Anterior cingulate cortex (tissue), 58 donors: ENCODE measurements at places on chromosomes 12 and 14.
A peak's percentile ranks its signal among the peaks of the same experiment; 100 is the strongest.

DNA sequence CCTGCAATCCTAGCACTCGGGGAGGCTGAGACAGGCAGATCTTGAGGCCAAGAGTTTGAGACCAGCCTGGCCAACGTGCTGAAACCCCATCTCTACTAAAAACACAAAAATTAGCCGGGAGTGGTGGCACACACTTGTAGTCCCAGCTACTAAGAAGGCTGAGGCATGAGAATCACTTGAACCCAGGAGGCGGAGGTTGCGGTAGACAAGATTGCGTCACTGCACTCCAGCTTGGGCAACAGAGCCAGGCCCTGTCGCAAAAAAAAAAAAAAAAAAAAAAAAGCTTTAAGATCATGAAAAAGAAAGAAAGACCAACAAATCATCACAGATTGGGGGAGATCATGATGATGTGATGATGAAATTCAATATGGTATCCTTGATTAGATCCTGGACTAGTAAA is 30.6 kb downstream of the WDR89 start:
- DNase-seq, result no peak

- DNase-seq, result no peak
Measured at GRCh38 chr14:24181371-24182077, 7.1 kb downstream of the IPO4 start.

GRCh38 chr14:72524295-72524629 is 369.6 kb downstream of the DPF3 start:
- no peak for DNase-seq

GRCh38 chr12:52171950-52172512 is 19.8 kb downstream of the KRT80 start:
- no peak for DNase-seq

DNA sequence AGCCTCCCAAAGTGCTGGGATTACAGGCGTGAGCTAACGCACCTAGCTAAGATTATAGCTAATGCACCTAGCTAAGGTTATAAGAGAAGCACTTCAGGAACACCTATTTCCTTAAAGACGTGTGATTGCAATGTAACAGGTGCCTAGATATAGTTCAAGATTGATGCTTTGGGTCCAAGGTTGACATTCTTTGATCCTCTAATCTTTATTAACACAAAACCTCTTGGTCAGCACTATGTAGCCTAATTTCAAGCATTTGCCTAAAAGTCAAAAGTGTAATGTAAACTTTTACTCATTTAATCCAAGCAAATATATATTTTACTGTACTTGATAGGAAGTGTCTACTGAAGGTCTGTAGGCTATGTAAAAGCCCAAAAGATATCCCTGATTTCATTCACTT is 36.5 kb downstream of the SCFD1 start:
- DNase-seq, result no peak

- no peak for DNase-seq
Measured at GRCh38 chr14:54478636-54479215, 10.1 kb downstream of the GMFB start.

- peak; percentile 9 for DNase-seq
Measured at GRCh38 chr14:25833341-25834126, 764.3 kb downstream of the NOVA1 start.

DNA sequence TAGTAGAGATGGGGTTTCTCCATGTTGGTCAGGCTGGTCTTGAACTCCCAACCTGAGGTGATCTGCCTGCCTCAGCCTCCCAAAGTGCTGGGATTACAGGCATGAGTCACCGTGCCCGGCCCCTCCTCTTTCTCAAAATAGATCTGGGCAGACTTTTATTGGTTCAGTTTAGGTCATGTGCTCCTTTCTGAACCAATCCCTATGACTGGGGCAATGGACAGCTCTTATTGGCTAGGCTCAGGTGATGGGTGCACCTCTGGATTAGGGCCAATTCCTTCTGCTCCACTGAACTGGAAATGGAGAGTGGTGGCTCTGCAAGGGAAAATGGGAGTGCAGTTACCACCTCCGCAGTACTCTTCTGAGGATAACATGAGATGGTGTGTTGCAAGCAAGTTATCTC is 6.2 kb upstream of the ATP6V0A2 start:
- DNase-seq, result no peak

DNA sequence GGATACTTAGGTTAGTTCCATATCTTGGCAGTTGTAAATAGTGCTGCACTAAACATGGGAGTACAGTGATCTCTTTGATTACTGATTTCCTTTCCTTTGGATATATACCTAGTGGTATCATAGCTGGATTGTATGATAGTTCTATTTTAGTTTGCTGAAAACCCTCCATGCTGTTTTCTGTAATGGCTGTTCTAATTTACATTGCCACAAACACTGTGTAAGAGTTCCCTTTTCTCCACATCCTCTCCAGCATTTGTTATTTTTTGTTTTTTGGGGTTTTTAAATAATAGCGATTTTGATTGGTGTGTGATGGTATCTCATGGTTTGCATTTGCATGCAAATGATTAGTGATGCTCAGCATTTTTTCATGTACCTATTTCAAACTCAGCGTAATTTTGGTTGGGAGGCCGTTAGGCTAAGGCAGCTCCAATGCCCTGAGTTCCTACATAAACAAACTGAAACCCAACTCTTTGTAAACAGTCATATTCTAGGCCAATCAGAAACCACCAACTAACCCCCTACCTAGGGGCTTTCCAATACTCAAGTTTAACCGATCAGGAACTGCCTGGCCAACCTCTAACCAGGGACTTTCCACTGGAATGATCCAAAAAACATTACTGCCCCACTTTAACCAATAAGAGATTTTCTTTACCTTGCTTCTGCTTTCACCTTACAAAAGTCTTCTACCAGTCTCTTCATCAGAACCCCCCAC is 171.6 kb downstream of the FBXL14 start:
- DNase-seq, result no peak

DNA sequence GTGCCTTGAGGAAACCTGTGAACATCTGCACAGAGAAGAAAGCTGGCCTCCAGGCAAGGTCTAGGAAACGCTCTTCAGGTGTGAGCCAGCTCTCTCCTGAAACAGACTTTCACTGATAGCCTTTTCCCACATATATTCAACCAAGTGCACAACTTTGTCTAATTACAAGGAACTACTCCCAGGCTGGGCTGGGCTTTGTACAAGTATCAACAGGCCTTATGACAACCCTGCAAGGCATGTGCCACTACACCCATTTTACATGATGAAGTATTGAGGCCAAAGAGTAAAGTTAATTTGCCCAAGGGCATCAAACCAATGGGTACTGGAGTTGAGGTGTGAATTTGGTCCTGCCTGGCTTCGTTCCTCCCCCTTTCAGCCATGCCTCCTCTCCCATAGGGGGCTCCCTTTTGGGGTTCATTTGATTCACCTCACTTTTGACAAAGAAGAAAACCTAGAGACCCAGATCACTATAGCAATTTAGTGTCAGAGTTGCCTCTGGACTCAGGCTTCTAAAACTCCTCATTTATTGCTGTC is 2.1 kb downstream of the CSRP2 start:
- DNase-seq, result no peak

DNA sequence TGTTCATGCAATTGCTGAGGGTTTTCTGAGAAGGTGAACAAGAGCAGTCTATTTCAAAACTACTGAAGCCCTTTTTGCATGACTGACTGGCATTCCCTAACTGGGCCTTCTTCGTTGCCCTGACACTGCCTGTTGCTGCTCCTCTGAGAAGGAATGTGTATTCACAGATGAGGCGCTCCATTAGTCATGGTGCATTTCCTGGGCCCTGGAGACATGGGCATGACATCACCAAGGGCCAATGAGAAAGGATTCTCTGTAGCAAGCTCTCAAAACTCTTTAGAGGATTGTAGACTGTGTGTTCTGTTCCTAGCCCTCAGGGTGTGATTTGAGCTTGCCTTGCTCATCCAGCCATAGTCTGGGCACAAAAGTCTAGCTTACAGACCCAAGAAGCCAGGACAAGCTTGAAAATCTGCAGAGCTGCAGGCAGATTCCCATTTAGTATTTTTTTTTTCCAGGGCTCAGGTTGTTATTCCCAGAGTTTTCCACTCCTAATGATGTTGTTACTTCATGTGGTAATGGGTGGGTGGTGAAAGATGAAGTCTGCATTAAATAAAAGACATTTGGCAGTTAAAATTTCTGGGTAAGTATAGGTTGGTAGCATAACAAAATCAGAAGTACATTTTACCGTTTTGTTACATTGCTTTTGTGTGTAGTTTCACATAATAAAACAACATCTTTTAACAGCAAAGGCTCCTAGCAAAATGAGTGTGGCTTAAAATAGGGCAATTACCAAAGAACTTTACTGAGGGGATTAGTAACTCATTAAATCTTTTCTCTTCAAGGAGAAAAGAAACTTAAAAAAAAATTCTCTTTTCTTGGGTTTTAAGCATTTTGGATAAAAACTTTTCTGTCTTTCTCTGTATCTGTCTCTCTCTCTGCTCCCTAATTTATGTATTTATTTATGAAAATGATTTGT is 318.4 kb downstream of the RAD51B start:
- peak; percentile 19 for DNase-seq

DNA sequence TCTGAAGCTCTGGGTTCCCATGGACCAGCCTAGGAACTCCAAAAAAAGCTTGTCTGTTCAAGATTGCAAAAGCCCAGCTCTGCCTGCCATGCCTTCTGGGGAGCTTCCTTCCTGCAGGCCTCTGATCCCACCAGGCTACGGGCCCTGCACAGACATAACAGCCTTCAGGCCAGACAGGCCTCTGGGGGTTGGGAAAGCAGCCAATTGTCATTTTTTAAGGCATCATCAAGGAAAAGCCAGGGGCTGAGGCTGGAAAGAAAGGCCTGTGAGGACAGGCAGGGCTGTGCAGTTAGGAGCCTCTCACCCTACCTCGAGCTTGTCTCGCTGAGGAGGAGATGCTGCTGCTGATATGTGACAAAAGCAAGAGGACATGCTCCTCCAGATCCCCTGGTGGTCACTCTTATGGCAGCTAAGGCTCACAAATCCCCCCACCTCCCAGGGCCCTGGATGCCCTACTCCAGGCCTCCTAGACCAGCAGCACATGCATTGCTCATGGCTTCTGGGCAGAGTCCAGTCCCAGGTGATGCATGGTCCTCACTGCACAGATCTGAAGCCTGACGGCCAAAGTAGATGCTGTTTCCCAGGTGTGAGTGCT is 2.9 kb downstream of the TMEM229B start:
- no peak for DNase-seq

- DNase-seq, result peak; percentile 53
Measured at GRCh38 chr14:88323086-88323522, at the start of gene KCNK10. Gene KCNK10 (minus strand): TSS chr14:88323269. CDS start chr14:88322798, 471 bp downstream.

GRCh38 chr14:98961191-98961590 is 310.8 kb downstream of the BCL11B start:
- no peak for DNase-seq

DNA sequence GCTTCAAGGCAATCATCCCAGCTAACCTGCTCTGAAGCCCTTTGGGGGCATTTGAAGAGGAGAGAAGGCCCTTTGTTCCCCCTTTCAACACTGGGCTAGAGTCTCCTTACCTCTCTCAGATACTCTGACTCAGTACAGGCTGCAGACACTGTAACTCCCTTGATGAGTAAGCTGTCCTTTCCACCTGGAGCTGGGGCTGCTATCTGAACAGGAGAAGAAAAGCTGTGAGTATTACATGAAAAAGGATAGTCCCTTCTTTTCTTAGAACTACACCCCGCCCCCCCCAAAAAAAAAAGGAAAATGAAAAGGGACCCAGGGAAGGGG is 186.6 kb upstream of the PLEKHG7 start:
- DNase-seq, result no peak

- DNase-seq, result no peak
Measured at GRCh38 chr14:79791055-79791732, 420.1 kb downstream of the DIO2 start.

GRCh38 chr12:103442822-103443221 is 52.9 kb downstream of the C12orf42 start:
- DNase-seq, result no peak

- DNase-seq, result no peak
Measured at GRCh38 chr12:57735198-57735855, 3.2 kb downstream of the AGAP2 start.

DNA sequence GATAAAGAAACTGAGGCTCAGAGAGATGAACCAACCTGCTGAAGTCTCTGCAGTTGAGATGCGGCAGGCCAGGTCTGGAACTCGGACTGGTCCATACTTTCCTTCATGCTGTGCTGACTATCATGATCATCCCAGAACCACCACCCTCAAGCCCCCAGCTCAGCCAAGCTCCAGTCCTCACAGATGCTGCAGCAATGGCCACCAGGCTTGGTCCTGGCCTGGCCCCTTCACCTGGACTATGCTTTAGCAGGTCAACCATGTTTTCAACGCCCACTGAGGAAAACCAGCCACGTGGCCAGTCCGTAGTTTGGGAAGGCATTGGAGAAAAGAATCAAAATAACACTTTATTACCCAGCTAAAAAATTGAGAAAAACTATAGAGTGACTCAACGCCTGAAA is 1.4 kb downstream of the GPR68 start:
- no peak for DNase-seq

GRCh38 chr12:54006559-54007220 is 2.1 kb upstream of the HOXC8 start:
- DNase-seq, result no peak

- no peak for DNase-seq
Measured at GRCh38 chr14:24959791-24960331, 90.1 kb downstream of the STXBP6 start.

- DNase-seq, result peak; percentile 52
Measured at GRCh38 chr12:10721651-10722501, 1.2 kb downstream of the YBX3 start.

DNA sequence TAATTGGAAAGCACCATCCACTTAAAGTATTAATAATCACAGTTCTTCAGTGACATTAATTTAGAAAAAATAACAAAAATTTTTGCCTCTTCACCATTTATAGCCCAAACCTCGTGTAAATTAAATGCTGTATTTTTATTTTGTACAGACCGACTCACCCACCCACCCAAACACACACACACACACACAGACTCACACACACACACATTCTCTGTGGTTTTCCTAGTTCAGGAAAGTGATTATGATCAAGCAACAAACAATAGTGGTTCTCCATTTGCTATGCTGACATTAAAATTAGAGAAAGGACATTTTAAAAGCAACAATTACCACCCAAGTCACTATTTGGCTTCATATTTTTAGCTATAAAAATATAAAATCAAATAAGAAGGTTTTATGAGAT is 112.5 kb upstream of the FLRT2 start:
- DNase-seq, result no peak

DNA sequence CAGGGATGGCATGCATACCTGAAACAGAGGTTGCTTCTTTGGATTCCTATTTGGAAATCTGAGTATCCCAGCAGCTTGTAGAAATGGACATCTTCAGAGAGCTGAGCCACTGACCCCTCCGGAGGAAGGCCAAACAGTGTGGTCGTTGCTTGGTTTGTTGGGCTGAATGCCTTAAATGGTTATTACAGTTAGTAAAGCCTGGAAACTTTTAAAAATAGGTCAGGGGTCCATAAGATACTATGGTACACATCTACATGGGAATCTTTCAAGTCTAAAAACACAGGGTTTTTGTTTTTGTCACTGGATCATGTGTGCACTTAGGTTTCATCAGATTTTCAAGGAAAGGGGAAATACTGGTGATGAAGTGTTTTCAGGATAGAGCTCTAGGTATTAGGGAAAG is 7.7 kb downstream of the DYRK2 start:
- no peak for DNase-seq
